ENCODE measurements at places on chromosomes 13 and 19. TPM values are rescaled to one million over a fixed set of nuclear protein-coding genes. Genes with fewer than 3 reads are reported as not detected.

The CPAMD8 gene
- 6.2 TPM for total RNA-seq

The CLEC4G gene
- total RNA-seq = not detected

The ATP1A3 gene
- 2.4 TPM for total RNA-seq

The PRTN3 gene
- 3.3 TPM for total RNA-seq

The FXYD1 gene
- total RNA-seq = 44.2 TPM

GRCh38 chr13:26921918-26922317 lies 161.3 kb upstream of the GPR12 start:
- peak; percentile 34 for DNase-seq

DNA sequence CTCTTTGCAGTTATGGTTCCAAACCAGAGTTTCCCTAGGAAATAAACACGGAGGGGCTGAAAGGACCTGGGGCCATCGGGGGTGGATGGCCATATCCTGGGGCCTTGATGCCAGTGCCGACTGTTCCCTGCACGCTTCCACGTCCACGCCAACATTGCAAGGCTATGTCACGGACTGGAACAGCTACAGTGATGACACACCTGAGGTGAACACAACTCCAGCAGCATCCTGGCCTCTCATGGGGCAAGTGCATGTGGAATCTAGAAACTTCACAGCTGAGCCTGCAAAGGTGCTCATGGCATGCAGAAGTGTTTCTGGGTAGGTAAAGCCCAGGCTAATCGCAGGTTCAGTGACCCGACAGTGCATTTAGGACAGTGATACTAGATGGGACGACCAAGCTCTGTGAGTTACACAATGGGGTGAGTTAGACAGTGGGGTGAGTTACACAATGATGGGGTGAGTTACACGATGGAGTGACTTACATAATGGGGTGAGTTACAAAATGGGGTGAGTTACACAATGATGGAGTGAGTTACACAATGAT lies 52.0 kb upstream of the GAS6 start:
- no peak for DNase-seq

DNA sequence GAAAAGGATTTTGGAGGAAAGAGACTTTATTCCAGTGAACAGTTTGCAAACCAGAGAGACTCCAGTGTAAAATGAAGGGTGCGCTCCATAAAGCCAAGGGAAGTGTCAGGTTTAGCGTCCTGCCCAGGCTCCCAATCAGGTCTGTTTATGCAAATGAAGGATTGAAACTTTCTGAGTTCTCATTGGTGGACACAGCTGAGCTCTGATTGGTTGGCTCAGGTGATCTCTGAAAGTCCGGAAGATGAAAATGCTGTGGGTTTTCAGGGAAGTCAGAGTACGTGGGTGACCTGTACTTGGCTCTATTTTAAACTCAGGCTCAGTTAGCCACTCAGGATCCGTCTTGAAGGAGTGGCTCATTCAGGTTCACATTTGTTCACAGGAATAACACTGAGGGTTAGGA lies 28.7 kb upstream of the CD33 start:
- no peak for DNase-seq

DNA sequence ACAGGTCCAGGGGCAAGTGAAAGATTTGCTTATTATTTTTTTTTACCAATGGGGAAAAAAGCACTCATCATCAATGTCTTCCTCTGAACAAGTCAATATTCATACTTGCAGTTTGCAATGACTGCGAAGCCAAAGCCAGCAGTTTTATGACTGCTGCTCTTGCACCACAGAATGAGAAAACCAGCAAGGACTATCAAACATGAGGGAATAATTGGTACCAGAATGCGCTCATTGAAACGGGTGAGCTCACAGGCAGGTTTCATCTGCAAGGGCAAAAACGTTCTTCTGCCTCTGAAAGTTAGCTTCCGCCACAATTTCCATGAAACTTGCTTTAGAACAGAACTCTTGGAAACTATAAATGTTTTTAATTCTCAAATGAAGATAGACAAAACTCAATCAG lies 5.5 kb downstream of the DLEU7 start:
- DNase-seq = no peak

GRCh38 chr13:42011601-42012350 lies 36.7 kb upstream of the DGKH start:
- DNase-seq = peak; percentile 21

DNA sequence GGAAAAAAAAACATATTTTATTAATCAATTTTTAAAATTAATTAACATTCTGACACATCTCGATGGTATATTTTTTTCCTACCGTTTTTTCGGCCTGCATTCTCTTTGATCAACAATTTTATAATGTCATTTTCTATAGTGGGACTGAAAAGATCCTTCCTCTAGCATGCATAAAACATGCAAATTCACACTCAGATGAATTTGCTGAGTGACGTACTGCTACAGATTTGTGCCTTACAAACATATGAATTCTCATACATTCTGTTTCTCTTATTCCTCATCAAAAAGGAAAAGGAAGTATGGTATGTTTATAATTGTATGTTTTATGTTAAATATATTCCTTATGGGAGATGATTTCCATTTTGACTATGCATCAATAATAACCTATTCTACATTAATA lies 458.2 kb downstream of the TSHZ3 start:
- no peak for DNase-seq

DNA sequence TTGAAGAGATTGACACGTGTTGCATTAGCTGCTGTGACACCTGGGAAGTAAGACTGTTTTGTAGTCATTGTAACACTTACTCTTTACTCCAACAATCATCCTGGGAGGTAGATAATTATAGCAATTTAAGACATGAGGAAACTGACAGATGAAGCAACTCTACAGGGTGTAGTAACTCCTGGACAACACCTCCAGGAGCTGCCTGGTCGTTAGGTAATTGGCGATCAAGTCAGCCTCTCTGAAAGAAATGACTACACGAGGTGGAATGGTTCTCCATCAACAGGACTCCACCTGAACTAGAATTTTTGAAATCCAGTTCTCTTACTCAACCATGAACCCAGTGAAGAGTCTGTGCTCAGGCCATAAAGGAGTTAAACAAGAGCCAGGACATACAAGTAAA lies 43.0 kb upstream of the LRCH1 start:
- no peak for DNase-seq

GRCh38 chr13:100644371-100644770 lies 30.2 kb downstream of the TMTC4 start:
- DNase-seq = peak; percentile 19

- no peak for DNase-seq
These were observed 23.4 kb downstream of the SIPA1L3 start for GRCh38 chr19:37930416-37930815.

DNA sequence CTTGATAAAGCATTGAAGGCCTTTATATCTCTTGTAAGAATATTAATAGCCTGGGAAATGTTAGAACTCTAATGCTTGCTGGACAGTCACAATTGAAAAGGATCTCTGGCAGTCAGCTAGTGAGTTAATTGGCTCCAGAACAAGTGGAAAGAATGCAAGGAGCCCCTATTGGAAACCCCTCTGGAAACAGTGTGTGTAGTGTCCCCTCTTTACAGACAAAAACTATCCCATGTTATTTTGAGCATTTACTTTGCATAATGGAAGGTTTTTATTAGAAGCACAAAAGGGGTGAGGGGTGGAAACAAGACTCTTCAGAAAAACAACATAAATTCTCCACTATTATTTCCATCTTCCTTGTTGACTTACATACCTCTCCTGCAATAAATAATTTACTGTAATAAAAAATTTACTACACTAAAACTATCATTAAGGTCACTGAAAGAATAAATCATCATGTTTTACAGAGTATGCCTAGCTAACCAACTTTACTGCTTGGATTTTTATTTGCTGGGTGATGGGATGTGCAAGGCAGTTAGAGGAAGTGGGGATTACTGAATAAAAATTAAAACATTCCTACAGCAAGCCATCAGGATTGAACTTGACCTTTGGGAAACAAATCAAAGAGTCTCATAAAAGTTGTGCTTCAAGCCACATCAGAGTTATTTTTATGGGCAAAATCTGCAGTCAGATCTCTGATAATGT lies 610.4 kb downstream of the TBC1D4 start:
- DNase-seq = peak; percentile 8

DNA sequence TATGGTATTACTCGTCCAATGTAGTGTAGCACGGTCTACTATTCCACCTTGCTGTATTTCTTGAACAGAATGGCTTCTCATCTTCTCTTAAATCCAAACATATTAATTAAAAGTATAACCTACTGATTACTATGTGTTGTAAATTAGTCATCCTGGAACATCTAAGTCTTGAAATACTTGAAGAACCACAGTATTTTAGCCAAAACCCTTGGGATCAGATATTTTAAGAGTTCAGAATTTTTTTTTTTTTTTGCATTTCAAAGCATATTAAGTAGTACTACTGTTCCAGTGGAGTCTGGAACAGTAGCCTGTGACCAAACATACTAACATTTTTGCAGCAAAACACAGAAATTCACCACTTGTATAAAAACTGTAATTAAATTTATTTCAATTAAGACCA lies 30.1 kb downstream of the ZC3H13 start:
- DNase-seq = no peak

DNA sequence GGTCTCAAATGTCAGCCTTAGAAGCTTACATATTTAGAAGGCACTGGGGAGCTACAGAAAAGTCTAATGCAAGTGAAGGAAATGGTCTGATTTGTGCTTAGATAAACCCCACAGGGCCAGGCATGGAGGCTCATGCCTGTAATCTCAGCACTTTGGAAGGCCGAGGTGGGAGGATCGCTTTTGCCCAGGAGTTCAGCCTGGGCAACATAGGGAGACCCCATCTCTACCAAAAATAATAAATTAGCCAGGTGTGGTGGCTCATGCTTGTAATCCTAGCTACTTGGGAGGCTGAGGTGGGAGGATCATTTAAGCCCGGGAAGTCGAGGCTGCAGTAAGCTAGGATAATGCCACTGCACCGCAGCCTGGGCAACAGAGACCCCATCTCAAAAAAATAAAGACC lies 2.7 kb upstream of the DLL3 start:
- DNase-seq = no peak

- DNase-seq = no peak
These were observed 819.9 kb upstream of the SLITRK1 start for GRCh38 chr13:84702174-84702573.

DNA sequence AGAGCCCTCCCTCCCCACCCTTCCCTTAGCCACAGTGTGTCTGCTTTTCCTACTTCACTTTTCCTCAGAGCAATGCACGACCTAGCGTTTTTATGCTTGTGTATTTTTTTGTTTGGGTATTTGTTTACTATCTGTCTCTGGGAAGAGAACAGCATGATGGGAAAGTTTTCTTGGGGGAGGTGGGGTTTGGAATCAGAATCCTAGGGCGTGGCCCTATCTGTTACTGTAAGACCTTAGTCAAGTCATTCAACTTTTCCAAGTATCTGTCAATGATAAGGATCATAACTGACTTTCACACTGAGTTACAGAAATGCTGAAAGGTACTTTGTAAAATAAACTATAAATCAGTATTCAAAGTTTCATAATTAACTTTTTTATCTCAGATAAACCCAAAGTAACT lies 146.3 kb upstream of the WASF3 start:
- no peak for DNase-seq

DNA sequence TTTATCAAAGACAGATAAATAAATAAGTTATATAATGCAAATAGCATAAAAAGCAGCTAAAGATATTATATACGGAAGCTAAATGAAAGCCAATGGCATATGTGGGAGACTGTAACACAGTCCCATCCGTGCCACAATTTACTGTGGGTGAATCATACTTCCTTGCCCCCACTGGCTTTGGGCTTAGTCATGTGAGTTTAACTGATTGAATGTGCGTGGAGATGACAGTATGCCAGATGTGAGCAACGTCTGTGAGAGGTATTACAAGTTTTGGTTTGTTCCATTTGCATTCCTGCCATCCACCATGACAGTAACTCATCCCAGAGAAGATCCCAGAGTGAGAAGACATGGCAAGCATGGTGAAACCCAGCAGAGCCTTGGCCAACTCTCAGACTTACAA lies 340.0 kb downstream of the SUCLA2 start:
- no peak for DNase-seq

GRCh38 chr13:95629071-95629470 lies 15.4 kb downstream of the DZIP1 start:
- DNase-seq = no peak

DNA sequence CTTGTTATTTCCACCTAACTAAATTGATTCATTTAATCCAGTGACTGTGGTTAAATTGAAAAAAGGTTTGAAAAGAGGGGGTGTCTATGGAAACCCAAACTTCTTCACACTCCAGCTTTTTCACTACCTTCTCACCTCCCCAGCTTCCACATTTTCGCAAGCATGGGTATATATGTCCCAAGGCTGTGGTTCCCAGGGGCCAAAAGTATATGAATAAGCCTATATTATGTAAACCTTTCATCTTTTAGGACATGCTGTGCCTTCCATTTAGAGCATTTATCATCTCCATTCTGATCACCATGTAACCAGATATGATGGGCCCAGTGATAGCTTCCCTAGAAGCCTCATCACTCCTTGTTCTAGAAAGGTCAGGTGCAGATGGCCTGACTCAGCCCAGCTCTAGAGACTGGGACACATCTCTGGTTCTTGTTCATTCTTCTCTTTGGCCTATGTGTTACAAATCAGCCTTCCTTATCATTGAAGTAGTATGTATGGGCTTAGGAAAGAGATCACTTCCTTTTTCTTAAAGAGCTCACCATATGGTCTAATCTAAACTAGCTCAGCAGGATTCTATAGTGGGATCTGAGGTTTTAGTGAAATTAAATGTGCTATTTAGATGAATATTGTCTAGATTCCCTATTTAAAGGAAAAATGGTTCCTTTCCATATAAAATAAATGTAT lies 19.5 kb upstream of the ARL11 start:
- DNase-seq = no peak

DNA sequence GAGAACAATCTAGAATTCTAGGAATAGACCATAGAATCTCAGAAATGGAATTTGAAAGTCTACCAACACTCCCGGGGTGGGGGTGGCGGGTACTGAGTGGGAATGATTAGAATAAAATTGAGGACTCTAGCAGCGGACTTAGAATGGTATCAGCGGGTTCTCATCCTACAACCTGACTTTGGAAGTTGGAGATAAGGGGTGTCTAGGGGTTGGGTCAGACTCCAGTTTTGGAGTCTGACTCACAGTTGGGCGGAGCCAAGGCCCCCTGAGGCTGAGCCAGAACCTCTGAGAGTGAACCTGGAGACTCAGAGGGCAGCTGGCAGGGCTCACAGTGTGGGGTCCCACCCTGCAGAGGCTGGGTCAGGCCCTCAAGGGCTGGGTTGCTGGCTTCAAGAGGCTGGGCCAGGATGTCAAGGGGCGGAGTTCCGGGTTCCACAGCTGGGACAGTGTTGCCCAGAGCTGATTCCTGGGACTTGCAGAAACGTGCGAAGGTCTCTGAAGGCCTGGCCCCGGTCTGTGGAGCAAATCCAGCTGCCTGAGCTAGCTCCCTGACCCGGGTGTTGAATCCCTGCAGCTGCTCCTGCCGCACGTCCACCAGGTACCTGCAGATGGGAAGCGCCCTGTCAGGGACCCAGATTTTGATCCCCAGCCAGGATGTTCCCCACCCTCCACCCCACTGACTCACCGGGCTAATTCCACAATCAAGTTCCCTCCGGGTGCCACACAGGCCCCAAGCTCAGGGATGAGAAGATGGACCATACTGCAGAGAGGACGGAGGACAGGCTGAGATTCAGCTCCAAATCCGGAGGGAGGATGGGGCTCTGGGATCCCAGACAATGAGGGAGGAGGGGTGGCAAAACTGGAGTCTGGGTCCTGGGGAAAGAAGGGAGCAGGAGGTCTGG lies 1.6 kb upstream of the TNNI3 start:
- peak; percentile 67 for DNase-seq

Data from tongue (tissue), 3 donors.